ENCODE measurements at places on chromosomes 1 and 21.

DNA sequence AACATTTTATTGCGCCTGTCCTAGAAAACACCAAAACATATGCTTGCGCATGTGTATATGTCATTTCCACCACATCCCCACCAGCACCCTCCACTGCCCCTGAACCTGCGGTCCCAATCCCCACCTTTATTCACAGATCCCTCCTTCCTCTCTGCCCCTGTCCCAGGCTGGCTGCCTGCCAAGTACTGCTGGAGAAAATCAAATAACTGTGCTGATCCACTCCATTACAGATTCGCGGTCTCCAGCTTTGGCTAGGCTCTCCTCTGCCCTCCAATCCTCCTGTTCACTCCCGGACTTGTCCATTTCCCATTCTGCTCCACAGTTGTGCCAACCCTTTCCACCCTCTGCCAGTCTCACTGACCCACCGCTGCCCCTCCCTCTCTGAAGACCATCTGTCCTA lies 59.3 kb upstream of the GJB5 start:
- no peak for DNase-seq

DNA sequence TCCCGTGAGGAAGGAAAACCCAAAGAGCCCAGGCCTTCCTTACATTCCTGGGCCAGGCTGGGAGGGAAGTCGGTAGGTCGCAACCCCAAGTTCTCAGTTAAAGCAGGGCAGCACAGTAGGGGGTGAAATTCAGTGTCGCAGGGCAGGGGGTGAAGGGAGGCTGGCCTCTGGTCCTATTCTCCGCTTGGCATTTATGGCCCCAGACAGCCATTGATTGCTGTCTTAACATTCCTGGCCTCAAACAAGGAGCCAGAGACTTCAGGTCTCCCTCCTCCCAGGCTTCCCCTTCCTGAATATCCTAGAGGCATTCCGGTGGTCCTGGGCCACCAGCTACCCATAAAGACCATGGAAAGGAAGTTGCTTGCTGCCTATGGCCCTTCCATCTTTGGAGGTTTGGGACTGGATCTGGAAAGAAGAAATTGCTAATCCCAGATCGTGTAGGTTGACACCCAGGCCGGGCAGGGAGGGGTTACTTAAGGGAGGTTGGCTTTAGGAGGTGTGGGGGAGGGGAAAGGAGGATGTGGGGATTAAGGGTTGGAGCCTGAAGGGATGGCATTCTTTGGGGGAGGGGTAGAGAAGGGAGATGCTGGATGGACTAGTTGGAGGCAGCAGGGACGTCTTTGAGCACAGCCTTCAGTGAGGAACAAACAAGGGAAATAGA lies 1.7 kb downstream of the LIN28A start:
- DNase-seq, result no peak

- DNase-seq, result no peak
Measured at GRCh38 chr1:81967951-81968350, 167.2 kb downstream of the ADGRL2 start.

DNA sequence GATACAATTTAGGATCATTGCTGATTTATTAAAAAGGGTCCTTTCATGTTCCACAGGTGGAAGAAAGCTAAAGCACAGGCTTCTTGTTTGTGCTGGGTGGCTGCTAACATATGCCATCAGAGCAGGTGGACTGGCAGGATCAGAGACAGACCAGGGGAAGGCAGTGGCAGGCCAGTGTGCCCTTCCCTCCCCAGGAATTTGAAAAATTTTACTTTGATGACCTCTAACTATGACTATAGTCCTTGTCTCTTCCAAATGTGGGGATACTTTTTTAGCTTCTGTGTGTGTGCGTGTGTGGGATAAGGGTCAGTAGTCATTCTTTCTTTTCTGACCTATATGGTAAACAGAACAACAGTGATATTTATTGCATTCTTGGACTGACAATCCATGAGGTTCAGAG lies 49.9 kb downstream of the LHX9 start:
- no peak for DNase-seq

DNA sequence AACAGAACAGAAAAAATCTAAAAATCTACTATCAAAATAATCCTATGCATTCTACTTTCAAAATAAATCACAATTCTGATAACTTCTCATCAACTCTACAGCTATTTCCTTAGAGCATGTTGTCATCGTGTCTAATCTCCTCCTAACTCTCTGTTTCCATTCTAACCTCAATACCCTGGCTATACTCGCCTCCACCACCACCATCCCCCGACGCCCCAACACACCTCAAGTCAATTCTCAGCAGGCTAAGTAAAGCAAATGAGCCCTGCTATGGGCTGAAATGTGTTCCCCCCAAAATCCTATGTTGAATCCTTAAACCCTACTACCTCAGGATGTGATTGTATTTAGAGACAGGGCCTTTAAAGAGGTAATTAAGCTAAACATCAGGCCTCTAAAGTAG lies 34.6 kb downstream of the NRDC start:
- no peak for DNase-seq

DNA sequence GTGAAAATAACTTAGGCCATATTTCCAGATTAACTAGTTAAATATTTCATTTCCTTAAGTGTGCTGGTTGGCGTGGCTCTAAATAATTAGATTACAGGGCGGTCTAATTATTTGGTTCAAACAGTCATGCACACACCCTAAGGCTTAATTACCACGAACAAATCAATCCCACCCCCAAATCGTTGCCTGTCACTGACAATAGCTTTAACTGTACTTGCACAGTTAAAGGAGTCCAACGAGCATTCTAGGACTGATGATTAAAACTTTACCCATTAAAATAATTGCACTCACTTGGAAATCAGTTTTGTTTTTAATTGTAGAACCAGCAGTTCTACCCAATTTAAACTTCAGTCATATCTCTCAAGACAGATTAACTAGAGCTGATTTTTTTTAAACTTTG lies 1.5 kb upstream of the POU2F1 start:
- no peak for DNase-seq

DNA sequence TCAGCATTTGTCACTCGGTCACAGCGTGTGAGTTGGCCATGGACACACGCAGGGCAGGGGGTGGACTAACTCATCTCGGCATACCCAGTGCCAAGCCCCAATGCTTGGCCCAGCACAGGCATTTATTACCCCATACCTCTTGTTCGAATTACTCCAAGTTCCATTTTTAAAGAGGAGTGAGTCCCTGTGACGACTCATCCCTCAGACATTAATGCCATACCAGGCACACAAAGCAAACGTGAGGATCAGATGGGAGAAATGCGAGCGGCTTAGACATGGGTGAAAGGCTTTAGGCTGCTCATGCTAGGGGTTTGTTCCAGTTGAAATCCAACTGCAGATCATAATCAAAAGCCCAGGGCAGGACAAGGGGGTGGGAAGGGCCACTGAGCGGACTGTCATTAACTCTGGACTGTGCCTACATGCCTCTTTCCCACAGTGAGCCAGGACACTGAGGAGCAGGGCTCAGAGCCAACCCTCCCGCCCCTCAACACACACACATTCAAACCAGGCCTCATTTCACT lies 118.5 kb upstream of the NGF start:
- DNase-seq, result peak; percentile 67

GRCh38 chr21:16870103-16870502 lies 642.7 kb upstream of the CXADR start:
- DNase-seq, result peak; percentile 5

DNA sequence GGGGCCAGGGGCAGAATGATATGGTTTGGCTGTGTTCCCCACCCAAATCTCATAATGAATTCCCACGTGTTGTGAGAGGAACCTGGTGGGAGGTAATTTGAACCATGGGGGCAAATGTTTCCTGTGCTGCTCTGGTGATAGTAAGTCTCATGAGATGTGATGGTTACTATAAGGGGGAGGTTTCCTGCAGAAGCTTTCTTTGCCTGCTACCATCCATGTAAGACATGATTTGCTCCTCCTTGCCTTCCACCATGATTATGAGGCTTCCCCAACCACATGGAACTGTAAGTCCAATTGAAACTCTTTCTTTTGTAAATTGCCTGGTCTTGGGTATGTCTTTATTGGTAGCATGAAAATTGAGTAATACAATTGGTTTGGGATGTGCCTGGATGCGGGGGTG lies 33.7 kb upstream of the LIN9 start:
- DNase-seq, result no peak

GRCh38 chr1:983798-984475 lies 2.0 kb upstream of the PERM1 start:
- DNase-seq, result no peak

- DNase-seq, result no peak
Measured at GRCh38 chr1:183276386-183277080, 90.5 kb downstream of the LAMC2 start.

DNA sequence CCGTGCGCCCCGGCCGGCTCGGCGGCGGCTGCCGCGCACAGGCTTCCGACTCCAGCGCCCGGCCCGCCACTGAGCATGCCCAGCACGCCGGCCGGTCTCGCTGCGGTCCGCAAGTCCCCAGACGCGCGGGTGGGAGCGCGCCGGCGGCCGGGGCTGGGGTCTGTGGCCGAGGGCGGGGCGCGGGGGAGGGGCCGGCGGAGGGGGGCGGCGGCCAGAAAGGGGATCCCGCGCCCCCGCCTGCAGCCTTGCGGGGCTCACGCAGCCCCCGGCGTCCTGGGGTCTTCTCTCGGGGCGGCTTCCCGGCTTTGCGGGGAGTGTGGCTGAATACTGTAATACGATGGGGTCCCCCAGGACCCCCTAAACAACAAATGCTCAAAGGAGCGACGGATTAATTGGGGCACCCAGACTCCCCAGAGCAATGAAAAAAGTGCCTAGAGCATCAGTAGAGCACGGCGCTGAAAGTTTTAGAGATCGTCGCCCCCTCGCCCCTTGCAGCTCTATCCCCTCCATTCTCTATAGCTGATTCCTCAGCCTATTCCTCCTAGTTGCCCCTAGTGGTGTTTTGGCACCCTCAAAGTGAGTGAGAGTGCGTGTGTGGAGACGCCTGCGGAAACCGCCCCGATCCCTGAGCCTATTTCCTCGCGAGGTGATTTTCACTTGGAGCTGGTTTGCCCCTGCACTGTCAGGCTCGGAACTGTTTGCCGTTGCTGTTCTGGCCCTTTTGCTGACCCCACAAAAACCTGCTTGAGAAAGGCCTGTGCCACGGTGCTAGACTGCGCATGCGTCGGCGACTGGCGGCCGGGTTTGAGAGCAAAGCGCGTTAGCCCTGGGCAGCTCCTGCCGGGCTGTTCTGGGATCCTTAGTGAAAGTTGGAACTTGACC lies at the start of gene VAV3:
VAV3 (minus strand) TSS at position 71 of the 882 bp plus-strand sequence. CDS start 311 bp downstream, outside the sequence.
- peak; percentile 10 for DNase-seq

DNA sequence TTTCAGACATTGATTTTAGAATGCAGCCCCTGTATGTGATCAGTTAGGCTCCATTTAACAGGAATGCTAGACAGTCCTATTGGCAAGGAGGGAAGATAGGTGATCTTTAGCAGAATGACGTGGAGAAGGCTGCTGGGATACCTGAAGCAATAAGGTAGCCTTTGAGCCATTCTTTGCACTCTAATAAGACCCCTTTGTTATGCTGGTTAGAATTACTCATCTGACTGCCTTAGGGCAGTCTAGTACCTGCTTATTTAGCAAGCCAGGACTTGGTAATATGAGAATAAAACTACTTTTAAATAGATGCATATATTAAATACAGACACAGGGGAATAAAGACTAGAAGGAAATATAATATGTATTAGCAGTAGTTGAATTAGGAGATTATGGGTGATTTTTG lies 29.1 kb downstream of the NGF start:
- no peak for DNase-seq

DNA sequence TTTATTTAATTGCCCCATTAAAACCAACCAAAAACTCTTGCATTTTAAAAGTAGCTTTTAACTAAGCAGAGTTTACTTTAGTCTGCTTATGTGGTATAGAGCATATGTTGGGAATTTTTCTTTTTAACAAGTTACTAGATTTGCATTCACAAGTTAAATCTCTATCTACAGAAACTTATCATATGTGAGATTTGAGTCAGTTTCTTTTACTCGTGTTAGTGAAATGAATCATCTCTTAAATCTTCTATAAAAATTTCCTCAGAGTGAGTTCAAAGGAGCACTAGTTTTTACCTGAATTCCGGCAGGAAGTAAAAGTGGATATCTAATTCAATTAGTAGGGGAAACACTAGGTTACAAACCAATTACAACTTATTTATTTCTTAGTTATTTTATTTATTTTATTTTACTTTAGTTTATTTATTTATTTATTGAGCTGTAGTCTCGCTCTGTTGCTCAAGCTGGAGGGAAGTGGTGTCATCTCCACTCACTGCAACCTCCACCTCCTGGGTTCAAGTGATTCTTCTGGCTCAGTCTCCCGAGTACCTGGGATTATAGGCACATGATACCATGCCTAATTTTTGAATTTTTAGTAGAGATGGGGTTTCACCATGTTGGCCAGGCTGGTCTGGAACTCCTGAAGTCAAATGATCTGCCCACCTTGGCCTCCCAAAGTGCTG lies 1609.6 kb upstream of the B3GALT2 start:
- no peak for DNase-seq

DNA sequence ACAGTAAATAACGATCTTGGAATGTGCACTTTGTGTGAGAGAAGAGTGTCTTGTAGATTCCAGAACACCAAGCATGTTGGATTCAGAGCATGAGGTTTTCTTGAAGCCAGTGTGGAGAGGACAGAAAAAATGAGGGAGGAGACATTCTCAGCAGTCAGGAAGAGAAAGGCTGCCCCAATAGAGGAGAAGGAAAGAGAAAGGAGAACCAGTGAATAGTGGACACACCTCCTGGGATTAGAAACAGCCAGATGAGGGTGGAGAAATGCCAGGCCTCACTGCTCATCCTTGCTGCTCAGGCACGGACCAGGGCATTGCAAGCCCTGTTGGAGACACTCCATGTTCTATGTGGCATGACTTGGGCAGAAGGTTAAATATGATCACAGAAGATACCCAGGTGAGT lies 69.0 kb upstream of the KAZN start:
- DNase-seq, result no peak

DNA sequence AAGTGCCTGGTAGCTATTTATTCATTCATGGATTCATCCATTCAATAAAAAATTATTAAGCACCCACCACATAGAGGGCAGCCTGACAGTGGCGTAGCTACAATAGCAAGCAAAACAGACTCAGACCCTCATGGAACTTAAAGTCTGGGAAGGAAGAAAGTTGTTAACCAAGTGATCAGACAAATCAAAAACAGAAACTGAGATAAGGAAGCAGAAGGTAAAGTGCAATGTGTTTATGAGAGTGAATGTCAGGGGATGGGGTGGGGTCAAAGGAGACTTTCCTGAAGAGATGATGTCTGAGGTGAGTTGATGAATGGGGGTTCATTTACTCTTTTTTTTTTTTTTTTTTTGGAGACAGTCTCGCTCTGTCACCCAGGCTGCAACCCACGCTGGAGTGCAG lies 2.8 kb upstream of the WASF2 start:
- no peak for DNase-seq

DNA sequence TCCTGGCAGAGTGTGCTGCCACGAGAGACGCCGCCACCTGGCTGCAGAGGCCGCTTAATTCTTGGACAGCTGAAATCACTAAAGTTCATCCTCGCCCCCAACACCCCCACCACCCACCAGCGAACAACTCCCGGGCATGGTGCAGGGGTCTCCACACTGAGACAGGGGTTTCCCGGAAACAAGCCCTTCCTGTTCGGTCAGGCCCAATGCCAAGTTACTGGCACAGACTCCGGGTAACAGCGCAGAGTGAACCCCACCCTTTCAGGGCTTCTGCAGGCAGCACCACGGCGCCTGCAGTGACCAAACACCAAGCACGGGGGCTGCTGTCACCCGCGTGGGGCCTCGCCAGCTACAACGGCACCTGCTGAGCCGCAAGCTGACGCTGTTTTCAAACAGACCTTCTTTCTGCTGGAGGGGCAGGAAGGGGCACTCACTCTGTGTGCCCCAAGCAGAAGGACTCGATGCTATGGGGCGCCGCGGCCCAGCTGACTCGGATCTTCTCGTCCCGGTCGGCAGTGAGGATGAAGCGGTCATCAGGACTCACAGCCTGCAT lies 17.4 kb downstream of the WDR4 start:
- no peak for DNase-seq

Data from IMR-90 (cell line).